Heart right ventricle (tissue), 16 donors: ENCODE measurements at places on chromosomes 6 and 20. TPM values are rescaled to one million over a fixed set of nuclear protein-coding genes. Genes with fewer than 3 reads are reported as not detected.

DNA sequence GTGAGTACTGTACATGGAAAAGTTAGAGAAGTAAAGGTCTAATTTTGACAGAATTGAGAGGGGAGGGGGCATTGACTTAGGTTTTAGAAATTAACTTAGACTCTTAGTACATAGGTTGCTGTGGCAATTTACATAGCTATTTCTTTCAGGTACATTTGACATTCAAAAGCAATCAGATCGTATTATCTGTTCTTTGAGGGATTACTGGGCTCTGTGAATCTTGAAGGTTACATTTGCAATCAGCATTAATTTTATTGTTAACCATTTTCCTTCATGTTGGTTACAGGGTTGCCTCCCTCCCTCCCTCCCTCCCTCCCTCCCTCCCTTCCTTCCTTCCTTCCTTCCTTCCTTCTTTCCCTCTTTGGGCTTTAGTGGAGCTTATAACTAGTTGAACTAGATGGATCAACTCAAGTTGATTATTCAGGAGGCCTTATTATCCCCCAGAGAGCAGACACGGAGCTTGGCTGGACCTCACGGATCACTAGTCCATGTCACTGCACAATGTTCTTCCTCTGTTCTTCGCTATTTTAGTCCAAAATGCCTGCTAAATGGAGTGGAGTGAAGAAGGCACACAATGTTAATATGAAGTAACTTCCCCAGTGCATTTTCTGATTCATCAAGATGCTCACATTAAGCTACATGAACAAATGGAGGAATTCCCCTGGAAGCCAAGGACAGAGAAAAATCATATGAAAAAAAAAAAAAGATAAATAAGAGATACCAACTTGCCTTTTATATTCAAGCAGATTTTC, 87.8 kb downstream of the PLCB4 start:
- no peak for DNase-seq

DNA sequence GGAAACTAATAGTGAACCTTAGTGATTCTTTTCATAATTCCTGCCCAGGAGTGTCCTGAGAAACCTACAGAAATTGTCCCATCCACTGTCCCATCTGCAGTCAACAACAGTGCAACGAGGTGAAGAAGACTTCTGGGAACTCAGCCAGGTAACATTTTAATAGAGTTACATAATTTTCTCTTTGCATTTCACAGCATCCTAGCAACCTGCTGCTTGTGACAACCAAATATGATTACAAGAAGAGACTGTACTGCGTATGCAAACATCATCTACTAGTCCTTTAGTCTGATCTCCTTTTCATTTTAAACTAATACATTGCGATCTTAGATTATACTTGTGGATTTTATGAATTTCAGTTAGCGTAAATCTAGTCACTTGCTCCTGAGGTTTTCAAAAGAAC, 951.6 kb downstream of the TFAP2A start:
- DNase-seq, result no peak

DNA sequence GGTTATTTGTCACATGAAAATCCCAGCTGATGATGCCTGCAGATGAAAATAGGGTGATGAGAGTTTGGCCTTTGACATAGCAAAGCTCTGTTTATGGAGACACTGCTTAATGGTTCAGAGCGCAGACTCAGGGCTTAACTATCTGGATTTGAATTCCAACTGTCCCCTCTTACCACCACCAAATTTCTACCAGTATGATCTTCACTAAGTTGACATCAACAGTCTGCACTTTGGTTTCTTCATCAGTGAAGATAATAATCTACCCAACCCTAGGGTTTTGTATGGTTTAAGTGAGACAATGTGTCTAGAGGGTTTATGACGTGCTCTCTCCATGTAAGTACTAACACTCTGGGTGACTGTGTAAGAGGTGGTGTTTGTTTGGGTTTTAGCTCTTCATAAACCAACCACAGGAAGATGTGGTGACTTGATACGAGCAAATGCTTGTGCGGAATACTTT, 151.4 kb upstream of the TNFAIP3 start:
- DNase-seq, result no peak

GRCh38 chr6:167212713-167213005, 54.9 kb upstream of the GPR31 start:
- no peak for DNase-seq

DNA sequence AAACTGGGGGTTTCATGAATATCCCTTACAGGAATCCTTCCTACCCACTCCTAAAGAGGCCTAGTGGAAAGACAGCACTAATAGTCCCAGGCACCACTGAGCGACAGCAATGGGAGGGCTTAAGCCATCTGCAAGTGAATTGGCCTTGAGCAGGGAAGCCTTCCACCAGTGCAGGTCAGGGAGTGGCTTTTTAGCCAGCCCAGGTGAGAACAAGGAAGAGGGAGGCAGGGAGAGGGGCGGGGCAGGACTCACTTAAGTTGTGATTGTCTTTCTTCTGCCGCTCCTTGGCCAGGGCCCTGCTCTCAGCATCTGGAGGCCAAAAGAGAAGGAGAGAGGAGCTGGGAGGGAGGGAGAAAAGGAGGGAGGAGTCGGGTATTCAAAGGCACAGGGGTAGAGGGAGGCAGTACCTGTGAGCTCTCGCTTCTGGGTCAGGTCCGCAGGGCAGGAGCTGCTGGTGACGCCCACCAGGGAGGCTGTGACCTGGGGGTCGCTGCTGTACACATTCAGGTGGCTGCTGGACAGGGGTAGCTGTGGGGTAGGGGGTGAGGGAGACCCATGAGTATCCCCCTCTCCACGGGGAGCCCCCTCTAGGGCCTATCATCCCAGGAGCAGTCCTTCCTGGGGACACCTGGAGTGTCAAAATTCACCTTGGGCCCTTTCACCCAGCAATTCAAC, 47.8 kb downstream of the TFEB start:
- DNase-seq, result no peak

GRCh38 chr6:151963001-151963400, 155.5 kb downstream of the ESR1 start:
- DNase-seq, result no peak

DNA sequence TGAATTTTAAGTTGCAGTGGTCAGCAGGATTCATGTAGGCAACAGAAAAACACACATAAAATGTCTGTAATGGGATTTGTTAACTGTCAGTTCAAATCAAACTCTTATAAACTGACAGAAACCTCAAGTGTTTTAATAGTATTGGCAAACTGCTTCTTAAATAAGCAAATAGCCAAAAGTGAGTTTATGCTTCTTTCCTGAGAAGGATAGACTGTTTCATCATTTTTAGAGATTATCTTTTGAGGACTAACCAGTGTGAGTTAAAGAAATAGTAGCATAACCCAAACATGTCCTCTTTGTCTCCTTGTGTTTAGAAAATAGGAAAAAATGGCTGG, 68.0 kb downstream of the AIG1 start:
- no peak for DNase-seq

GRCh38 chr6:129849456-129849855, 11.7 kb downstream of the TMEM244 start:
- DNase-seq, result no peak

GRCh38 chr20:58755766-58756449, 63.3 kb downstream of the NPEPL1 start:
- DNase-seq, result no peak

TRIM15 gene
- total RNA-seq, result not detected

E2F1 gene
- 2.3 TPM for total RNA-seq

MAP7 gene
- 2.3 TPM for total RNA-seq
